ENCODE measurements at places on chromosomes 12 and 14.

- DNase-seq, result no peak
These were observed 93.9 kb downstream of the KSR2 start for GRCh38 chr12:117874842-117875434.

GRCh38 chr14:95068521-95068920 is 88.8 kb downstream of the DICER1 start:
- no peak for DNase-seq

- DNase-seq, result no peak
These were observed 76.5 kb upstream of the AMIGO2 start for GRCh38 chr12:47156167-47156736.

- DNase-seq, result no peak
These were observed 28.7 kb downstream of the CCDC85C start for GRCh38 chr14:99575043-99576023.

DNA sequence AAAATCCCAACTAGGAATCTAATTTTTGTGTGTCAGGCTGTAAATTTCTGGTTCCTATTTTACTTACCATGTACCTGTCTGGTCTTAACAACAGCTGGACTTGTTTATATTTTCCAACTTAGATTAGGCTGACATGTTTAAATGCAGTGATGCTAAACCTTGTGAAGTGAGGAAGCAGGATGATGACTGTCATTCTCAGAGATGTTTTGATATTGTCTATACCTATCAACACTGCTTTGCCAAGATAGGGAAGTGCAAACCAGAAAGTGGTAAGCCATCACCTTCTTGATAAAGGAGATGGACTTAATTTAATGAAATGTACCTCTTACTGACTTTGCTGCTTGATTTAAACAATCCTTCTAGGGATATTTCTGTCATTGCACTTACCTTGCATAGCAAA is 2.1 kb downstream of the BICD1 start:
- DNase-seq, result no peak

DNA sequence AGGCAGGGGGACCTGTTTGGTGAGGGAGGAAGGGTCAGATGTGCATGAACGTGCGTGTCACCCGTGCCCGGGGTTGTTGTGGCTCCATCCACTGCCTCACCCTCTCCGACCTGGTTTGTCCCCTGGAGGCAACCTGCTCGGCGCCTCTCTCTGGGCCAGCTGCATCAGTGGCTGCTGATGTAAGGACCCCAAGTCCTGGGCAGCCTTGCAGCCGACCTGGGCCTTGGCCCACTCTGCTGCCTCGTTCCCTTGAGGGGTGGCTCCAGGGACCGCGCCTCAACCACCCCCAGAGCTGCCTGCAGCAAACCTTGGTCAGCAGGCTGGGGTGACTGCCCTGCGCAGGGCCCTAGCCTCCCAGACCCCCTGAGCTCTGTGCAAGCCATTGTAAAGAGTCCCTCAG is 351.7 kb downstream of the TMEM121 start:
- no peak for DNase-seq

- DNase-seq, result no peak
These were observed 9.2 kb downstream of the PTGES3 start for GRCh38 chr12:56678852-56679251.
